Activated T-helper 2 cell treated with anti-CD3 and anti-CD28 coated beads, Interferon-gamma antibody, Interleukin-2, Interleukin-4, amounts not matched to agents 10 μg/mL and 5 μg/mL and 100 μg/mL, durations not matched to agents 14 hours and 24 hours and 36 hours (primary cell): ENCODE measurements at places on chromosomes 5 and 9.
A peak's percentile ranks its signal among the peaks of the same experiment; 100 is the strongest.

DNA sequence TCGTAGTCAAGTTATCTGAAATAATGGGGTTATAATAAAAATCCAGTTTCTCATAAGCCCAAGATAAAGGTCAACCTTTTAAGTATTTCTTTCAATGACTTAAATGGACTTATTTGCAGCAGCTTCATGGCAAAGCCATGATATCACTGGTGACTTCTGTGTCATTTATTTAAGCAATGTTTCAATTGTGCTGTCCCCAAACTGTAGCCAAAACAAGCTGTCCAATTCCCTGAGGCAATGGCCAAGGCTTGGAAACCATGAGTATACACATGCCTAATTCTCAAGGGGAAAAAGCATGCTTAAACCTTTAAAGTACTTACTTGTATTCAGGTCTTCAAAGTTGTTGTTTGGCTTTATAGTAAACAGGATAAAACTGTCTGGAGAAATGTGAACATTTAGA lies 376.4 kb upstream of the TNC start:
- DNase-seq = no peak

DNA sequence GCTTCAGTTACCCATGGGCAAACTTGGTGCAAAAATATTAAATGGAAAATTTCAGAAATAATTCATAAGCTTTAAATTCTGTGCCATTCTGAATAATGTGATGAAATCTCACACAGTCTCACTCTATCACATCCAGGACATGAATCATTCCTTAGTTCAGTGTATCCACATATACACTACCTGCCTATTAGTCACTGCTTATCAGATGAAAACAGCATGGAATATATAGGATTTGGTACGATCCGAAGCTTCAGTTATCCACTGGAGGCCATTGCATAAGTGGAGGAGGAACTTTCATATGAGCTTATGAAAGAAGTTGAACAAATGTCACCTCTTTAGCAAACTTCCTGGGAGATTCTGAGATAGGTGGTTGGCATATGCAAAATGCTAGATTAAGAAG lies 64.2 kb downstream of the GAPVD1 start:
- DNase-seq = no peak

DNA sequence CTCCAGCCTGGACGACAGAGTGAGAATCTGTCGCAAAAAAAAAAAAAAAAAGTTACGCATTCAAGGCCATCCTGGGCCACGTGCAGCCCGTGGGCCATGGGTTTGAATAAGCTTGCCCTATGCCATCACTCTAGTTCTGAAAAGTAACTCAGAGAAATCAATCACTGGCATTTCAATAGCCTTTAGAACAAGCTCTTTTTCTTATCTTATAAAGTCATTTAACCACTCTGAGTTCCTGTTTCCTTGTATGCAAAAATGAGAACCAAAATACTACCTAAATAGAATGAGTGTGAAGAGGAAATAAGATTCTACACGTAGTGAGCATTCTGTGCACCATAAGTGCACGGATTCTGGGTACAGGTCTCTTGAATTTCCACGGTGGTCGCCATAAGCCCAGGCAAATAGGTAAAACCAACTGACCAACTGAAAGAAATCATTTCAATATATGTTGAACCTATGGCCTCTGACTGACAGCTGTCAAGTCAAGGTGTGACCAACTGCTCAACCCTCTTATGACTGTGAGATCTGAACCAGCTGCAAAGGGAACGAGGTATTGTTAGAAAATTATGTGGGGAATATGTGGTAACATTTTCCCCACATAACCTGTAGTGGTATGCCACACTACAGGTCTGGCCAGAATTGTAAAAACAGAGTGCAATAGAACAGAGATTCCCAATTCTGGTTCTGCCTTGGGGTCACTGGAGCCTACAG lies 143.9 kb upstream of the LHFPL2 start:
- no peak for DNase-seq

GRCh38 chr9:35048511-35048910 lies 23.9 kb downstream of the VCP start:
- DNase-seq = no peak

DNA sequence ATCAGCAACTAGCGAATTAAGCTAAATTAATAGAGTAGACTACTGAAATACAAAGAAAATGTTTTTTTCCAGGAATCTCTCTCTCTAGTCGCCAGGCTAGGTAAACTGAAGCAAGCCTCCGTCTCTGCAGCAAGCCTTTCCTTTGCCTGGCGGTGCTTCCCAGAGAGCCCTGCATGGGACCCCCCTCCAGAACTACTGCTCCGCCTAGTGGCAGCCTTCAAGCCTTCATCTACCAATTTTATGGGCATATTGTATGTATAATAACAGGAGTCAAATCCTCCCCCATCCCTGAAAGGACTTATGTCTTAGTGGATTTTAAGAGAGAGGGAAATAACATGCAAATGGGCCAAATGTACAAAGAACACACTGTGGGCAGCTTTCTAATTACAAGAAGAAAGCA lies 241.9 kb downstream of the SAXO1 start:
- no peak for DNase-seq

DNA sequence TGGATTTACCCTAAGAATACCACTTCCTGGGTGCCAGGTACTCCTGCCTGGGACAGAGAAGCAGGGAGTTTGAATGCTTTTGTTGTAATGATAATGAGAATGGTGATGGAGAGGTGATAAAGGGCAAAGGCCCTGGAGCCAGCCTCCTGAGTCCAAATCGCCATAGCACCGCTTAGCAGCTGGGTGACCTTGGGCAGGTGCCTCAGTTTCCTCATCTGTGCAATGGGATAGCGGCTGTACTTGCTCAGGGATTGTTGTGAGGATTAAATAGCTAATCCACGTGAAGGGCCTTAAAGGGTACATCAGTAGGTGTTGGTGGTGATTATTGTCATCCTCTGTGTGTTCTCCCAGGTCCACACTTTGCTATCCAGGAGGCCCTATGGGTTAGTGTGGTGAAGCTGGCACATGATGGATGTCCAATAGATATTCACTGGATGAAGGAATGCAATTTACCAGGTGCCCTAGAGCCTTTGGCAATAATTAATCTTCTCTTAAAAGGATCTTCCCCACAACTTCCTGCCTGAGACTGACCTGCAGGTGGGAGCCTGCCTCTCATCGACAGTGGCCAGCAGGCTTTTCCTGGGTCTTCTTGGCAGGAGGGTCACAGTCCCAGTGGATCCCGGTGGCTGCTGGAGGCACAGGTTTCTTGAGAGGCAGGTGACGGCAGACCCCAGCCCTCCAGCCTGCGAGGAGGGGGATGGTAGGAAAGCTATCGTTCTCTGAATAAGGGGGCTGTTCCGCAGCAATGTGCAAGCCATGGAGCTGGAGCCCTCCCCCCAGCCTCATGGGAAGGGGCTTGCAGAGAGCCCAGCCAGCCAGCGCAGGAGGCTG lies 160.2 kb downstream of the MACROH2A1 start:
- no peak for DNase-seq

- no peak for DNase-seq
Observed at GRCh38 chr5:139394654-139395566, at the start of gene PROB1. Gene PROB1, minus strand, starts transcription at chr5:139395104. Its CDS starts 23 bp downstream, at chr5:139395081.

DNA sequence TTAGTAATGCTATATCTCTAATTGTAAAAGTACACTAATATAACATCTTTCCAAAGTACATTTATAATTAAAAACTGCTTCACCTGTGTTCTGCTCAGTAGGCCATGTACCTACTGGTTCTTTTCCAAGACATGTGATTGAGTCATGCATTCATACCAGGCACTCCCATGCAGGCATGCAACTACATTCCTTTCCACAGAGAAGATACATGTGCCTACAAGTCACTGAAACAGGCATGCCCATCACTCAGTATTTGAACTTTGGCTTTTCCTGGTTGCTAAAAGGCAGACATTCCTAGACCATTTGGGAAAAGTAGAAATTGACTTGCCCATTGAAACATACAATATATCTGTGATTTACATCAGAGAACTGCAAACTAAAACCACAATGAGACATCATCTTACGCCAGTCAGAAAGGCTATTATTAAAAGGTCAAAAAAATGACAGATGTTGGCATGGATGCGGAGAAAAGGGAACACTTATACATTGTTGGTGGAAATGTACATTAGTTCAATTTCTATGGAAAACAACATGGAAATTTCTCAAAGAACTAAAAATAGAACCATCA lies 148.3 kb upstream of the MOCS2 start:
- DNase-seq = no peak

- DNase-seq = no peak
Observed at GRCh38 chr9:113372059-113372458, 4.7 kb downstream of the HDHD3 start.

DNA sequence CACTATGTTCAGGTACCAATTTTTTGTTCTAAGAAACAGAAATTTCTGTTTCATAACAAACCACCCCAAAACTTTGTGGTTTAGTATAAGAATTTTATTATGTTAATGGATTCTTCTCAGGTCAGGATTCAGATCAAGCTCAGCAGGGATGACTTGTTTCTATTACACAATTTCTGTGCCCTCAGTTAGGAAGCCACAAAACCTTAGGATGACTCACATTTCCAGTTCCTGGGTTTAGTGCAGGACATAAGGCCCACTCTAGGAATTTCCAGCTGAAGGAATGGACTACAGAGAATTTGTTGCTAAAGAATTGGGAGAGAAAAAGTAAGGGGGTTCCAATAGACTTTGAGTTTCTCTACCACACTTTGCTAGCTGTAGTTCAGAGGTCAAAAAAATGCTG lies 629.3 kb downstream of the ANXA1 start:
- no peak for DNase-seq

DNA sequence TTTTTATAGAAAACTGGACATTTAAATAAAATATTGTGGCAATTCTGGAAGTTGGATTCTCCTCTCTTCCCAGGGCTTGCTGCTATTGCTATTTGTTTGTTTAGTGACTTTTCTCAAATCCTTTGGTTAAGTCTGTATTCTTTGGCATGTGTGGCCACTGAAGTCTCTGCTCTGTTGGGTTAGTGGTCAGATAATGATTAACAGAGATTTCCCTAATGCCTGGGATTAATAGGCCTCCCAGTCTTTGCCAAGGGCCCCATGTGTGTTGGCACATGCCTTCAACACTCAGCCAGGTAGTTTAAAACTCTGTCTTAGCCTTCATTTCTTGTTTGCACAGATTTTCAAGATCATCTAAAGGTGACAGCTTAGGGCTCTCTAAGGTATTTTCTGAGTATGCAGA lies 92.8 kb upstream of the EPB41L4A start:
- DNase-seq = no peak

GRCh38 chr5:157607371-157608161 lies 32.0 kb upstream of the ADAM19 start:
- peak; percentile 68 for DNase-seq

DNA sequence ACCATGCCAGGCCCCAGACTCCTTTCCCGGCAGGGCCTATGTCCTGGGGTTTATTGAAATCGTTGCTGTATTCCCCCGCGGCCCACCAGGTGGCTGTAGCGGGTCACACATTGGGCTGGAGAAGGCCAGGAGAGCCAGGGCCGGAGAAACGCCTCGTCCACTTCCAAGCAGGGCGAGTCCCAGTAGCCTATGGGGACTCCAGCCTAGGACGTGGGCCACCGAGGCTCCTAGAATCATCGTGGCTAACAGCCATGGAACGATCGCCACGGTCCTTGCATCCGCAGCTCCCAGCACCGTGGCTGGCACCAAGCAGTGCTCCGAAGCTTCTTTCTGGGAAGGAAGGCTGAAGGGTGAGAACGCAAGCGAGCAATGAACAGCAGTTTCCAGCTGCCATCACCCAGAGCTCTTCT lies 87.7 kb downstream of the ENTREP1 start:
- DNase-seq = no peak

DNA sequence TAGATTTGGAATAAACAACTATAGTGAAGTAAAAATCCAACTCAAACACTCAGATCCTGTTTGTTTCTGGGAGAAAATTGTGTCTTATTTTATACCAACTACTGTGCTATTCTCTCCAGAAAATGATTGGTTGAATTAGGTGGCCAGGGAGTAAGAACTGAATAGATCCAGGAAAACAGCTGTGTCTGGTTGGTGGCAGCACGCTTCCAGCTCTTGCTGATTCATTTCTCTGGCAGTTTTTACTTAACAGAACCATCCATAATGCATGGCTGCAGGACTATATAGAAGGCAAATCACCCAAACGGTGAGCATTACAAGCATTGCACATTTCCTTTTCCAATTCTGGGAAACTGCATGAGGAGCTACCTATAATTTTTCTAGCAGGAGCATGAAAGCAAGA lies 29.5 kb downstream of the DMAC1 start:
- no peak for DNase-seq

GRCh38 chr9:111036946-111037345 lies 1.3 kb downstream of the LPAR1 start:
- DNase-seq = no peak

DNA sequence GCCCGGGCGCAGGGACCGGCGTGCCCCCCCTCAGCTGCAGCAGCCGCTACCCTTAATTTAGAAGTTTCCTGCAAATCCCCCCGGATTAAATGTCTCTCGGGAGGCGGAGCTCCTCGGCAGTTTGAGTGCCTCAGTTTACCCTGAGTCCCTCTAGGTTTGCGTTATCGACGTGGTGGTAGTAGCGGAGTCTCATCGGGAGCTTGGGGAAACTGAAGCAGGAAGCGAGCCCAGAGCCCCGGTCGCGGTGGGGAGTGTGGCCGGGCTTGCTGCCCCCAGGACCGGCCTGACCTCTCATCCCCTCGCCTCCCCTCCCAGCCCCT lies 529 bp upstream of the TPM2 start:
- DNase-seq = no peak

DNA sequence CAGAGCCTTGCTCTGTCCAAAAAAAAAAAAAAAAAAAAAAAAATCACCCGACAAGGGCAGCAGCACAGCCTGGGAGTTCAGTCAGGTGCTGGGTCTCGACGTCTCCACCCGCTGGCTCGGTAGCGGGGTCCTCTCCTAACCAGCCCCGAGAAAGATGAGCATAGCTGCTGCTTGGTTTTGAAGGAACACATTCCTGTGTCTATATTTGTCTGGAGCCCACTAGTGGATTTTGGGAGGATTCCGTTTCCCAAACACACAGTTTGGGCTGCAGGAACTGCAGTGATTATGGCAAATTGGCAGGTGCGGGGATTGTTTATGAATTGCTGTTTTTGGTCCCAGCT lies 1.2 kb downstream of the OTULINL start:
- DNase-seq = no peak

DNA sequence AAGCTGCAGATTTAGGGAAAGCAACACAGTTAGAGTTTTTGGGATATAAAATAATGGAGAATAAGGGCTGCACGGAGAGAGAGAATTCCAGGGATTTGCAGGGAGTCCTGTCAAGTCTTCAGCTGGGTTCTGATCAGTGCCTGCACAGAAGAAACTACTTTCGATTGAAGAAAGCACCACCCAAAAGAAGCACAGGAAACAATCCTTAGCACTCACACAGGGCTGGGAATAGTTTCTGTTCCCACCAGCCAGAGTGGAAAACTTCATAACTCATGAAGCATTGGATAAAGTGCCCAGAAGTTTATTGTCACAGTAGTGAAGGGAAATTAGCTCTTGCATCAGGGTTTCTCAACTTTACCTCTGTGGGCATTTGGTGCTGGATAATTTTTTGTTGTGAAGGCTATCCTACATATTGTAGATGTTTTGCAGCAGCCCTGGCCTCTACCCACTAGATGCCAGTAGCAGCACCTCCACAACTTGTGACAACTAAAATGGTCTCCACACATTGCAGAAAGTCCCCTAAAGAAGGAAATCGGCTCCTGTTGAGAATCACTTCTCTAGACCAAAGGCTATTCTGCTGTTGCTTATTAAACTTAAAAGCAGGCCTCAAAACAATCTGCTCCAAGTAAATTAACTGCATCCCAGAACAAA lies 71.0 kb upstream of the FAM120A start:
- no peak for DNase-seq

GRCh38 chr5:126003309-126003708 lies 419.9 kb upstream of the GRAMD2B start:
- no peak for DNase-seq
